ENCODE measurements at places on chromosomes 6 and 20. TPM values are rescaled to one million over a fixed set of nuclear protein-coding genes. Genes with fewer than 3 reads are reported as not detected.

DNA sequence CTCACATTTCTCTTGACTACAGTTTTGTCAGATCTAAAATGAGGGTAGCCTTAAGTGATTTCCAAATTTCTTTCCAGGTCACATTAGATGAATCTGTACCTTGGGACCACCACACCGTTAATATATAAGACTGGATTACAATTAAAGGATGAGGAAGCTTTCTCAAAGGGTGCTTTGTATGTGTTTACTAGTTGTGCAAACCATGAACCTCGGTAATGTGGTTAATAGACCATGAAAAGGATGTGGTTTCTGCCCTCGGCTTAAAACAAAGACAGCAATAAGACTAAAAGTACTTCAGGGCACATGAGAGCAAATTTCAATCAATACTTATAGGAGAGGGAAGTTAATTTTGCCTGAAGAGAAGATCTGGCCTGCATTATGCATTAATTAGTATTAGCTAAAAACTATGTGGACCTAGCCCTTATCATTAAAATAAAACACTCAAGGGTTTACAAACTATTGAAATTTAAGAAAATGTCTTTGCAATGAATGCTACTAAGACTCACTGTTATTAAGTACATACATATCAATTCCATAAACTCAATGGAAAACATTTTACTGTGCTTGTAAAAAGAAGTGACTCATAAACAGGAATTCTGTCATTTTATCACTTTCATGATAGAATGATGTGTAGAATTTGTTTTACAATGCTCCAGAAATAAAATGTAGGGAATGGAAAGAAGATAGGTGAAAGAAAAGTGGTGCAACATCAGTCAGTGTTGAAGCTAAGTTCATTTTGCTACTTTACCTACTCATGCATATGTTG lies 936 bp upstream of the TMX4 start:
- no peak for DNase-seq

PLN gene
- not detected for total RNA-seq

GRCh38 chr20:4150070-4150441 lies 134.7 kb upstream of the RNF24 start:
- no peak for DNase-seq

FOXC1 gene
- total RNA-seq: not detected

- no peak for DNase-seq
Observed at GRCh38 chr6:30703821-30704220, 13.0 kb upstream of the NRM start.

STMND1 gene
- not detected for total RNA-seq

CST5 gene
- not detected for total RNA-seq

All from naive thymus-derived CD4-positive, alpha-beta T cell (primary cell).